Activated CD4-positive, alpha-beta T cell treated with anti-CD3 and anti-CD28 coated beads for 4 hours (primary cell): ENCODE measurements at places on chromosomes 11 and 22.

DNA sequence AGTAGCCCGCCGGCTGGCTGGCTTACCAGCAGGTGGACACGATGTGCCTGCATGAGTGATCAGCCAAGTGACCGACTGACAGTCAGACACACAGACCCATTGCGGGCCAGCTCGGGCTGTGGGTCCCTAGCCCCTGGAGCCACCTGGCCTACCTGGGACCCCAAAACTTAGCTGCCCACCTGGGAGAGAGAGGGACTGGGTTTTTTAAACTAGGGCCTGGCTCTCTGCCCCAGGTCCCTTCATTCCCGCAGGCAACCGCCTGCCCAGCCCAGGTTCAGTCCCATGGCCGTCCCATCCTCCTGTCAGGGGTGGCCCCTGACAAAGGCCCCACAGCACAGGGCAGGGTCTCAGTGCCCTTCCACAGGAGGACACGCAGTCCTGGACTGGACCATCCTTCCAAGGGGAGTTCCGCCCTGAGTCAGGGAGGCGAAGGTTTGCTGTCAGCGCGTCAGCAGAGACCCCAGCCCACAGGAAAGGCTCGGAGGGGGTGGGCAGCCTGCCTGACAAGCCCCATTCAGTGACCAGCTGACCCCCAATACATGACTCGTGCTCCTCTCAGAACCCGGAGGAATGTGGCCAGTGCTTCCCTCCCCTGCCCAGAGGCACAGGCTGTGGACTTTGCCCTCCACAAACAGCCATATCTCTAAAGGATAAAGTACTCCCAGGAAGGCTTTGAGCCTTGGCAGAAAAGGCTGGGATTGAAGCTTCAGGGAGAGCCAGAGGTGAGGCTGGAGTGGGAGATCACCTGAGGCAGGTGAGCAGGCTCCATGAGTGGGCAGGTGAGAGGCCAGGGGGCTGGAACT lies 8.4 kb downstream of the SLCO2B1 start:
- no peak for DNase-seq

DNA sequence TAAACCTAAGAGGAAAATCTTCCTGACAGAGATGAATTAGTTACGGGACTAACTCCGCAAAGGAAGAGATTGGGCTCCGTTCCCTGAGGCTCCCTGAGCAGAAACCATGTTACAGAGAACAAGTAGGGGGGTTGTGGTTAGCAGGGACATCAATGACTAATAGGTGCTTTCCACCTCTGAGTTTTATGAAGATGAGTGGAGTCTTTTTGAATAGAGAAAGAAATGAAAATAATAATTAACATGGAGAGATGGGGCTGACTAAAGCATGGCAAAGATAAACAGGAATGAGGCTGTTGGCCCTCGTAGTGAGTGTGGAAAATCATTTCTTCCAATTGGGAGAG lies 47.5 kb upstream of the PICALM start:
- DNase-seq: peak; percentile 26

DNA sequence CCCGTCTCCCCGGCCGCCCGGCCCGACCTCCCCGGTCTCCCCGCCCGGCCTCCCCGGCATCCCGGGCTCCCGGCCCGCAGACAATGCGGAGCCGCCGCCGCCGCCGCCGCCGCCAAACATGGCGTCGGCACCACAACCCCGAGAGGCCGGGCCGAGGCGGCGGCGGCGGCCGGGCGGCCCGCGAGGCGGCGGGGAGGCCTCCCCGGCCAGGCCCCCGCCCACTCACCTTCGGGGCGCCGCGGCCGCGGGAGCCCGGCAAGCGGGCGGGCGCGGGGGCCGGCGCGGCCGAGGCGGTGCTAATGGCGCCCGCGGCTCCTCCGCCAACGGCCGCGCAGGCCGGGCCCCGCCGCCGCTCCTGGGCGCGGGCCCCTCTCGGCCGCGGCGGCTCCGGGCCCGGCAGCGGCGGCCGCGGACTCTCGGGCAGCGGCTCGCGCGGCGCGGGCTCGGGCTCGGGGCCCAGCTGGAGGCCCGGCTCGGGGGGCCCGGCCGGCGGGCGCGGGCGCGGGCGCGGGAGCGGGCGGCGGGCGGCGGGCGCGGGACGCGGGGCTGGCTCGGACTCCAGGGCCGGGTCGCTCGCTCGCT lies 311 bp downstream of the BRD1 start:
- no peak for DNase-seq

GRCh38 chr11:4662876-4663275 lies 19.1 kb downstream of the OR51E1 start:
- no peak for DNase-seq

DNA sequence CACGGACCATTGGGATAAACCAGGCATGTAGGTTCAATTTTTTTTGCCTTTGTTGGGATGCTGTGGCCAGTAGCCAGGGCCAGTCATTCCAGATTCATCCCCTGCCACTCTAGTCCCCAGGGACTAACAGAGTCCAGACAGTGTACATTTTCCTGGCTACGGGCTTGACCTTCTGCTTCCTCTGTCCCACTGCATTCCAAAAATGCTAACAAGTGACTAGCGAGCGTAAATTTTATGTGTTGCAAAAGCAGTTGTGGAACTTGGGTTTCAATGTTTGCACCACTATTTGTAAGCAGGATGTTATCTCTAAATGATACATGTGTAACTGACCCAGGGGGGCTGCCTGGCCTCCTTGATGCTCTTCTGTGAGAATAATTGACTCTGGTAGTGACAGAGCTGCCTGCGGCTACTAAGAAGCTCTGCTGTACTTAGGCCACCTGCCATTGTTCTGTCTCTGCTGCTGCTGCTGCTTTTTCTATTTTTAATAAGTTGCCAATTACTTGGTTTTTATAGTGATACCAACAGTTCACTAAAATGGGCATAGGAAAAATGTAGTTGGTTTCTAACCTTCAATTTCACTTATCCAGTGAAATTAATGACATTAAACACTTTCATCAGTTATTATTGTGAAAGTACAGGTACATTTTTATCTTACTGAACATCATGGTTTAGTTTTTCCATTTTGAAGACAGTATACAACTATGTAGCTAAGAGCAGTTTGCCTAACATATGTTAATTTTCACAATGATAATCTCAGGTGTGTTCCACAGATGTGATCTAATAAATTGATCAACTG lies 26.8 kb downstream of the TNRC6B start:
- DNase-seq: no peak

DNA sequence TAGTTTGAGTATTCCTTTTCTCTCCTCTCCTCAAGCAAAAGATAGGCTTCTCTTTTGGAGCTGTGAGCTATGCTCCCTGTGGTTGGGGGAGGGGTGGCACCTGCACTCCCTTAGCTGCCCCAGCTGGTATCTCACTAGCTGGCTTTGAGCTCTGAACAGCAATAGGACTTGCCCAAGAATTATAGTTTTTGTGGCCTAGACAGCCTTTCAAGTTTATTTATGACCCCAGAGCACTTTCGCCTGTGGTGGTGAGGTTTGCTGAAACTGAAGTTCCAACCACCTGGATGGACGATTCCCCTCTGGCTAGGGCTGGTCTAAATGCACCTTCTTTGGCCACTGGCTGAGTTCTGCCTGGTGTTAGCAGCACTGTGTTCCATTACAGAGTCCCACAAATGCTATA lies 37.1 kb upstream of the SLC37A2 start:
- DNase-seq: no peak

GRCh38 chr11:69158301-69159149 lies 2.8 kb downstream of the SMIM38 start:
- DNase-seq: no peak

DNA sequence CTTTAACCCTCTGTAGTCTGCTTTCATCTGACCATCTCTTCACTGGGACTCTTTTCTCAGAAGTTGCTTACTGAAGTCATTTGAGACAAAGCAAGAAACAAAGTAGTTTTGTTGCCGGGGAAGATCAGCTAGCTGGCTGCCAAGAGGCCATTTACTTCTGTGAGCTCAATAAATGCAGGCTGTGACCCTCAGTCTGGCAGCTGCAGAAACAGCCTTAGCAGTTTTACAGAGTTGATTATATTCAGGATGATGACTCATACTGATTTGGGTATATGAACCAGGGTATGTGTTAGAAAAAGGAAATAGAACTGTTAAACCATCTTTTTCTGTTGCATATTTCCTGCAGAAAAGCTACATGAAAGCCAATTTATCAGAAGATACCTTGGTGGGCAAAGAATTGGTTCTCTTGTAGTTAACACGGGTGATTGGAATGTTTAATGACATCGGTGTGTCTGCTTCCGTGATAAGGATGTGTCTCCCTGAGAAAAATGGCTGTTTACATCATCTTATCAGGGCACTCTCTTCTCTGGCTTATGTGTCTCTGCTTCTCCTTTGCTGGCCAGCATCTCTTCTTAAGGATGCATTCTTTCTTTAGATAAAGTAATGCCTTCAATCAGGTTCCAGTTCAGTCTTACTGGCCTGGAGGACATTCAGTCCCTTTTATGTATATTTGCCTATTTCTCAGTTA lies 18.5 kb downstream of the FIBIN start:
- no peak for DNase-seq

GRCh38 chr22:26194877-26195276 lies 25.6 kb downstream of the SEZ6L start:
- DNase-seq: no peak

GRCh38 chr11:31303644-31304180 lies 65.8 kb downstream of the DCDC1 start:
- DNase-seq: no peak

GRCh38 chr11:44828296-44828695 lies 101.5 kb downstream of the TSPAN18 start:
- DNase-seq: no peak

DNA sequence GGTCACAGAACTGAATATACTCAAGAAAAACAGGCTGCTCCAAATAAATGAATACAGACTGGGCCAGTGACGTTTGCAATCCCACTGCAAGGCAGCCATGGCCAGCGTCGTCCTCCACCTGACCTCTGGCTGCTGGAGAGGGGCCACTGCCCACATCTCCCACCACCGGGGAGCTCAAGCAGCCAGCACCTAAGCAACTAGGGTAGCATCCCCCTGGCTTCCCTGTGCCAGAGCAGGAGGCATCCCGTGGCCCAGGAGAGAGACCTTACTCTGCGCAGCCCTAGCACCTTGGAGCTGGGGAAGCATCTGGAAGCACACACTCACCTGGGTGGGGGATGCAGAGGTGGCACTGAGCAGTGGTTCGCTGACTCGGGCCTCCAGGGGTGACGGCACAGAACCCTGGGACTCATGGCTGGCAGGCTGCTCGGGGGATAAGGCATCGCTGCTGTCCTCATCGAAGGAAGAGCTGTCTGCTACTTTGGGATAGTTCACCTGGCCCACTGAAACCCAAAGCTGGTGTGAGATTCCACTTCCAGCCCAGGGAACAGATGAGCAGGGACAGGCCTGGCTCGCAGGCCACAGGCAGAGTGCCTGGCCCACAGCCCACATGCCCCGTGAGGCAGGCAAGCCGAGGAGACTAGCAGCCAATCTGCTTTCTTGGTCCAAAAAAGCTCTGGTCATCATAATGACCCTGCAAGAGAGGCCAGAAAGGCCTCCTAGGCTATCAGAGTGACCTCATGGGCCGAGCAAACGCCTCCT lies 53.7 kb downstream of the SGSM3 start:
- DNase-seq: no peak

DNA sequence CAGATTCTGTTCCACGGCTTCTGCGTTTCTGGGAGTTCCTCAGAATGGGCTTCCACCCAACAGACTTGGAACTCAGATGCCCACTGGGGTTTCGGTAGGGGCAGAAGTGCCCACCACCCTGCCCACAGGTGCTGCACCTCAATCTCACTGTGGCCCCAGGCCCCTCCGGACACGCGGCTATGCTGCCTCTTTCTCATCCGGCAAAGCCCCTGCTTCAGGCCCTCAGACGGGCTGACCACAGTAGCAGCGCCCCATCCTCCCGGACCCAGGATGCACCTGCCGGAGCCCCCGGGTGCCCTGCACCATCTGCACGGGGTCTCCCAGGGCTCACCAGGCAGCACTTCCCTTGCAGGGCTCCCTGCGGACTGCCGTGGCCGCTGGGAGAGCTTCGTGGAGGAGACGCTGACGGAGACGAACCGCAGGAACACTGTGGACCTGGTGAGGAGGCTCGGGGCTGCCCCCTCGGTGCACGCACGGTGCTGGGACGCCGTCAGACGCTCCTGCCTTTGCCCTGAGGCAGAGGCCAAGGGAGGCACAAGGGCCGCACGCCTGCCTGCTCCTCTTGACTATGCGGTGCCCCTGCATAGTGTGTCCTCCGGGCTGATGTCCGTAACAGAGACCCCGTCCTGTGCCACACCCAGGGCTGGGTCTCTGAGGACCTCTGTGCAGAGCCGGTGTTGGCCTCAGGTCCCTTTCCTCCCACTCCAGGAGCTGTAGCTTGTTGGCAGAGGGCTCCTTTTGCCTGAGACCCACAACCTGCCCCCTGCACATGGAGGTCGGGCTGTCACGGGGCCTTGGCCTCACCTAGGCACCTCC lies 38.6 kb downstream of the SBF1 start:
- DNase-seq: no peak

- DNase-seq: no peak
These were observed 17.6 kb downstream of the RNF185 start for GRCh38 chr22:31177420-31178162.

DNA sequence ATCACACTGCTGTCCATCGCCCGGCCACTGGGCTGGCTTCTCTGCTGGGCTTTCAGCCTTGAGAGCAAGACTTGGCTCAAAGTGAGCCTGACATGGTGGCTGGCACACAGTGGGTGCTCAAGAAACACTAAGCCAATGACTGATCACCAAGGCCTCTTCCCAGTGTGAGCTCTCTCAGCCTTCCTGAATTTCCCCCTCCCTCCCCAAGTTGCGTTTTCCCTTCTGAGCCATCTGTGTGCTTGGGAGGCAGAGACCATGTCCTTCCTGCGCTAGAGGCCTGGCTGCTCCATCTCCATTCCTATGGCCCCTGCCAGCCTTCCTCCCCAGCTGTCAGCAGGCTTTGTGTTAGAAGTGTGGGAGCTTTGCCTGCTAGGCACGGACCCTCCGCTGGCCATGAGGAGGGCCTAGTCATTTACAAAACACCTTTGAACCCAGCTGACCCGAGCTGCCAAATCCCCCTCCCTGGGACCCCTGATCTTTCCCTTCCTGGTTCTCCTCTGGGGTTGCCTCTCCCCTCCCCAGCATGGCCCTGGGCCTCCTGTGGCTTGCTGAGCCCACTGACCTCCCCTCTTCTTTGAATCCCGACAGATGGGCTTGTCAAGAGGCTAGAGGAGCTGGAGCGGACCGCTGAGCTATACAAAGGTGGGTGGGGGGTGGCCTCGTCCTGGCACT lies 13.2 kb downstream of the PICK1 start:
- DNase-seq: no peak

DNA sequence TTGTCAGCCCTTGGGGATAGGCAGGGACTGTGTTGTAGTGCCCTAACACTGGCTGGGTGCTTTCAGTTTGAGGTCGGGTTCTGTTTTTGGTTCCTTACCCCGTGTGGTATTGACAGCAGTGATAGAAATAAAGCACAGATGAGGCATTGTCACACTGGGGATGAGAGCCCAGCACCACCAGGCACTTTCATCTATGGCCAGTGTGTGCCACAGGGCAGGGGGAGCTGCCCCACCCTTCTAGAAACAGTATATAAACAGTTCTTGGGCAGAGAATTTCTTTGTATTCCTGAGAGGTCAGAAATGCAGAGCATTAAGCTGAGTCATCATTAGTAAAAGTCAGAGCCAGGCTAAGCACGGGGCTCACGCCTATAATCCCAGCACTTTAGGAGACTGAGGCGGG lies 23.1 kb upstream of the CDC42EP2 start:
- DNase-seq: no peak

GRCh38 chr11:133906241-133906640 lies 50.5 kb downstream of the IGSF9B start:
- DNase-seq: no peak
